Posterior vena cava (tissue), 2 donors: ENCODE measurements at places on chromosomes 1 and 21. TPM values are rescaled to one million over a fixed set of nuclear protein-coding genes. Genes with fewer than 3 reads are reported as not detected.
A peak's percentile ranks its signal among the peaks of the same experiment; 100 is the strongest.

GRCh38 chr1:65027666-65028358 lies 61.5 kb upstream of the JAK1 start:
- no peak for DNase-seq

The HMCN1 gene
- 17.3 TPM for total RNA-seq

The SPATA17 gene
- 0.48 TPM for total RNA-seq

The BCAN gene
- total RNA-seq, result 0.29 TPM

The PRAMEF4 gene
- total RNA-seq, result not detected

- no peak for DNase-seq
Measured at GRCh38 chr21:44738621-44739020, 27.2 kb upstream of the TSPEAR start.

DNA sequence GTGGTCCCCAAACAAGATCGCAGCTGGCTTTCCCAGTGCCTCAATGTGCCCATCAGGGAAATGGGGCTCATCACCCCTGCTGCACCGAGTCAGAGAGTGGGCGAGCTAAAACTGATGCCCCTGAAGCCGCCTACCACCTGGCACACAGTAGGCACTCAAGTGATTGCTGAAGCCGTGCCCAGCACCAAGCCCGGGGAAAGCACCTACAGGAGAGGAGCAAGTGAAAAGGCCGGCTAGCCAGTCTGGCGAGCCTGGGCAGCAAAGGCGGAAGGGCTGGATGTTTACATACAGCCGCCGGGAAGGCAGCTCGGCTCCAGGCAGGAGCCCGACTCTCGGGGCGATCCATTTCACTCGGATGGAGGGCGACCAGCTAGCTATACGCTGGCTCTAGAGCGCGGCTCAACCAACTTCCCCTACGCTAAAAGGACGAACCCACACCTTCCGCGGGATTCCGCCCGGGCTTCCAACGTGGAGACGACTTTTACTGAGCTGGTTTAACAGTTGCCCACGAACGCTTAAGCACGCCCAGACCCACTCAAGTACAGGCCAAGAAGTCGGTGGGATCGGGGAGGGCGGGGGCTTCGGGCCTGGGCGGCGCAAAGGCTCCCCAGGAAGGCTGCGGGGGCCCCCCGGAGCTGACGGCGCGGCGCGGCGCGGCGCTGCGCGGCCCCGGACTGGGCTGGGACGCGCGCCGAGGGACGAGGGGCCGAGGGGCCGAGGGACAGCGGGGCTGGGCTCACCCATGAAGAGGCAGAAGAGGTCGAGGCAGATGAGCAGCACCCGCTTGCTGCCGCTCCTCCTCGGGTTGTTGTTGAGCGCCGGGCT lies 1.0 kb downstream of the PLPP3 start:
- DNase-seq, result peak; percentile 88
